ENCODE measurements at places on chromosomes 6 and 20.

- no peak for DNase-seq
Measured at GRCh38 chr20:32965115-32965514, 39.1 kb downstream of the SUN5 start.

GRCh38 chr6:54264581-54265272 is 43.5 kb upstream of the TINAG start:
- DNase-seq: no peak

GRCh38 chr6:101208152-101208551 is 185.4 kb upstream of the GRIK2 start:
- no peak for DNase-seq

DNA sequence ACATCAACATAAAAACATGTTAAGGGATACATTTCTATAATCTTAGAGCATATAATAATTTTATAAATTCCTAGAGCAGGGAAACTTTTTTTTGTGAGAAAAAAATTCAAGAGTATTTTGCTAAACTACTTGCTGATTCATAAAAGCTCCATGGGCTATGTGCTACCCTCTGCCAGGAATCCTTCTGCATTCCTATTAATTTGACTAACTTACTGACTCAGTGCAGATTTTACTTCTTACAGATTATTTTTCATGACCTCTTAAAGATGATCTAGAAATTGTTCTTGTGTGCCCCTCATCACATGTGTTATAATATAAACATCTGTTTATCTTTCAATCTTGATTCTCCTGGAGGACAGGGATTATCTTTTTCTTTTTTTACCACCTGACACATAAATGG is 5.7 kb downstream of the VTA1 start:
- DNase-seq: no peak

DNA sequence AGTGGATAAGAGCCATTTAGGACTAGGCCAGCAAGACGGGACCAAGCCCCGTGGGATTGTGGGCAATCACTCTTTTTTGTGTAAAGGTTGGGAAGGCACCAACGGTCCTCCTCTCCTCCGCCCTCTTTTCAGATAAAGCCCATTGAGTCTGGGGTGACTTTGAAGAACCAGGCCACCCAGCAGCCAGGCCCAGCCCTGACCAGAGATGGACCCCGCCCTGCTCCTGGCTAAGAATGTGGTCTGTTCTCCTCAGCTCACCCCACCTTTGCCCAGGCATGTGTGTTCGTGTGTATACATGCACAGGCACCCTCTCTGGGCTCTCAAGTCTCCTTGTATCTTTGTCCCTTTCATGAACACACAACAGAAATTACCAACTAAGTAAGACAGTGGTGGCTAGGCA is 9.1 kb downstream of the SDC4 start:
- no peak for DNase-seq

DNA sequence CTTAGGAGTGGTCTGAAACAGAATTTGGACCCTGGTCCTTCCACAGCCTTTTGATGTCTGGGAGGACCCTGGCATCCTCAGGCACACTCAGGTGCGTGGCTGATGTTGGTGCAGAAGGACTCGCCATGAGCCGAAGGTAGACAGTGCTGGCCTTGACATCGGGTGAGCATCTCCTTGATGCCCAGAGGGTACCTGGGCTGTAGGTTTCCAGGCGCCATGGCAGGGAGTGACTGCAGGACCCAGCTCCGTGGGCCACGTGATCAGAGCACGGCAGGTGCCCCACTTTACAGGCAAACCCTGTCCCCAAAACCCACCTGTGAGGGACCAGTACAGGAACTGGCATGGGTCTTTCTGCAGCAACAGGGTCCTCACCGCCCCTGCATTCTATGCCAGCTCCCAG is 319.2 kb downstream of the CDH4 start:
- DNase-seq: no peak

DNA sequence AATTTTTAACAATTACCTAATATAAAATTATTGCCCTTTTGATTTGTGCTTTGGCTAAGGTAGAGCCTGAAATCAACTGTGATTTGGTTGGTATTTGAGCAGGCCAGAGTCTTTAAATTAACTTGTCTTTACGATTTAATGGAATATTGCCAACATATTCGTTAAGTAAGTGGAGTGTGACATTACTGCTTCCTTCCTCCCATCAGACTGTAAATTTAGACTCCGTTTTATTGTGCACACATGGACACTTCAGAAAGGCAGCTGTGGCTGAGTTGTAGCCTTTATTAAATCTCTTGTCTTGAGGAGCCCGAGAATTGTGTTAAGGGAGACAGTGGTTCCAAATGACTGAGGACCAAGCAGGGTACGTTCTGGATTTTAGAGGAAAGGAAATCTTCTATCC is 57.4 kb downstream of the CAP2 start:
- DNase-seq: no peak

DNA sequence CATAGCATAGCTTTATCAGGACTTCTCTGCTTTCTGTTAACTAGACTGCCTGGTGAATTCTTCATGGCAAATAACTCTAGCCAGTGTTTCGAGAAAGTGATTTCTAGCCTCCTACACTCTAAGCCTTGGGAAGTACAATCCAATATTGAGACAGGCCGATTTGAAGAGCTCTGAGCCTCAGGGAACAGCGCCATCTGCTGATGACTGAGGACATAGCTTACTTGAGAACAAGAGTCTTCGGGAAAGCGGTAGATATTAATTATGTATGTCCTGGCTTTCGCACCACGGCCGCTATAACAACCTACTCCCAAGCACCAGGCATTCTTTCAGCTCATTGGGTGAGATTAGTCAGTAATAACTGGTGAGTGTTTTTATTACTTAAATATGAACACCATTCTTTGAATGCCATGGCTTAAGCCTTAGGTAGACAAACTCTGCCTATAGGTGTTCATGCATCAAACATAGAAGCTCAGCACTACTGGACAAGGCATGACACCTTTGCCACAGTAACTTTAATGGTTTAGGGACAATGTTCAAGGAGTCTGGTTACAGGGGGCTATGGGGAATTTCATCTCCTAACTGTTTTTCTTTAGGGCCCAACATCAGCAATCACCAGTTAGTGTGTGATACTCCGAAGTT is 518.6 kb downstream of the BMP2 start:
- peak; percentile 78 for DNase-seq

DNA sequence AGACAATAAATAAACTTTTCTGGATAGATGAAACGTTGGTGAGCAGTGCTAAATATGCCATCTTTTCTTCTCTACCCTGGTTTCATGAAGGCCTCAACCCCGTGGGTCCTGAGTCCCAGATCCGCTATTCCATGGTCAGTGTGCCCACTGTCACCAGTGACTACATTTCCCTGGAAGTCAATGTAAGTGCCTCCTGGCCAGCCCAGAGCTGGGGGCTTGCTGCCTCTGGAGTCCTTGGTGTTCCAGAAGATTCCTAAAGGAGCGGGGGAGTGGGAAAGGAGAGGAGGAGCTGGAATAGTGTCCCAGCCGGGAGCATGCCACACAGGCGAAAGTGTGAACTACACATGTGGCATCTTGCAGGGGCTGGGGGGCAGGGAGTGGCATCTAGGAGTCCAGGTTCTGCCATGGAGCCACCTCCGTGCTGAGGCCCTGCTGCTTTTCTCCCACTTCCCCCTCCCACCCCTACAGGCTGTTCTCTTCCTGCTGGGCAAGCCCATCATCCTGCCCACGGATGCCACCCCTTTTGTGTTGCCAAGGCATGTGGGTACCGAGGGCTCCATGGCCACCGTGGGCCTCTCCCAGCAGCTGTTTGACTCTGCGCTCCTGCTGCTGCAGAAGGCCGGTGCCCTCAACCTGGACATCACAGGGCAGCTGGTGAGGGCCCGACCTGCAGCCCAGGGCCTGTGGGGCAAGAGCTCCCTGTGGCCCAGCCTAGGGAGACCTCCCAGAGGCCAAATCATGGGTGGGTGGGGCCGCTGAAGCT is 10.8 kb downstream of the BPIFB2 start:
- DNase-seq: no peak

- DNase-seq: no peak
Measured at GRCh38 chr6:24763578-24763977, 11.2 kb upstream of the GMNN start.

Measured in putamen (tissue), 1 donor.